CMK (cell line): ENCODE measurements at places on chromosomes 12 and 14.

- DNase-seq: no peak
Observed at GRCh38 chr14:31292937-31293616, 85.5 kb upstream of the HECTD1 start.

GRCh38 chr12:50112456-50113218, 601 bp downstream of the COX14 start:
- DNase-seq: peak; percentile 49

DNA sequence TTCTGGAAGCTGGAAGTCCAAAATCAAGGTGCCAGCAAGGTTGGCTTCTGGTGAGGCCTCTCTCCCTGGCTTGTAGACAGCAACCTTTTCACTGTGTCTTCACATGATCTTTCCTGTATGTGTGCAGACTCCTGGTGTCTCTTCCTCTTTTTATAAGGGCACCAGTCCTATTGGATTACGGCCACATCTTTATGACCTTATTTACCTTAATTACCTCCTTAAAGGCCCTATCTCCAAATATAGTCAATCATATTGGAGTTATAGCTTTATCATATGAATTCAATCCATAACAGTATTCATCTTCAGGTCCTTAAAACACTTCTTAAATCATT, 21.2 kb upstream of the GARIN2 start:
- no peak for DNase-seq

GRCh38 chr12:48105321-48105866, 485 bp downstream of the SENP1 start:
- no peak for DNase-seq

DNA sequence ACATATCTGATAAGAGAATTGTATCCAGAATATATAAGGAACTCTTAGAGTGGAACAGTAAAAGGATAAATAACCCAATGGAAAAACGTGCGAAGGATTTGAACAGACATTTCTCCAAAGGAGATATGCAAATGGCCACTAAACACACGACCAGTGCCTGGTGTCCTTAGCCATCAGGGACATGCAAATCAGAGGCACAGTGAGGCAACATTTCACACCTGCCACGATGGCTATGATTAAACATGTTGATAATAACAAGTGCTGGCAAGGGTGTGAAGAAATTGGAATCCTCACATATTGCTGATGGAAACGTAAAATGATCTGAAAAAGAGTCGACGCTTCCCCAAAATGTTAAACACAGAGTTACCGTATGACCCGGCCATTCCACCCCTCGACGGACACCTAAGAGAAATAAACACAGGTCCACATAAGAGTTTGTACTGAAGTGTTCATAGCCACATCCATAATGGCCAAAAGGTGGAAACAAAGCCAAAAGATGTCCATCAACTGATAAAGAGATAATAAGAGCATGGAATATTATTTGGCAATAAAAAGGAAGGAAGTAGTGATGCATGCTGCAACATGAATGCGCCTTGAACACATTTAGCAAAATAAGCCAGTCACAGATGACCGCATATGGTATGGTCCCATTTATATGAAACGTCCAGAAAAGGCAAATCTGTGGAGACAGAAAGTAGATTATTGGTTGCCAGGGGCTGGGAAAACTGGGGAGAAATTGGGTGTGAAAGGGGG, 6.3 kb upstream of the TMEM121 start:
- no peak for DNase-seq

GRCh38 chr14:39246618-39247017, 12.9 kb downstream of the MIA2 start:
- no peak for DNase-seq

- no peak for DNase-seq
Observed at GRCh38 chr12:79547044-79547734, 143.6 kb downstream of the PAWR start.

DNA sequence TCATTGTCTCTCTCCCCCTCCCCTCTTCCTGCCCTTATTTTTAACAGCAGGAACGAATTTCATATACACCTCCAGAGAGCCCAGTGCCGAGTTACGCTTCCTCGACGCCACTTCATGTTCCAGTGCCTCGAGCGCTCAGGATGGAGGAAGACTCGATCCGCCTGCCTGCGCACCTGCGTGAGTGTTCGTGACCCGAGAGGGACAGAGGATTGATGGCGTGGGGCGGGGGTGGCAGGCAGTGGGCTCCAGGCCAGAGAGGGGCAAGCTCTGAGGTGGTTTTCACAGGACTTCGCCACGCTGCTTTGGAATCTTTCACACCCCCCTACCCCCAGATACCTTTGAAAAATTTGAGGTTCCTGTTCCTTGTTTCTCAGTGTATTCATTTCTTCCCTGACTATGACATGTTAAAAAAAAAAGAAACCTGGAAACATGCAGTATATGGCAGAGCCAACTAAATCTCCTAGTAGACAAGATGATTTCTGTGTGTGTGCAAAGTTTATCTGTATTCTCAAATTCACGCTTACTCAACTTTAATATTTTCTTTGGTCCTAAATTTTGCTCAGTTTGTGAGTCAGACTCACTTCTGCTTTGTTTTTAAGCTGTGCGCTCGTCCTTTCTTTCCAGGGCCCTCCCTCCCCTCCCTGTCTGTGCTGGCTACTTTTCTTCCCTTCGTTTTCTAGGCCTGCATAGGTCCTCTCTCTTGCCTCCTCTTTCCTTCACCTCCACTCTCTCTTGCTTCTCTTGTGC, 103.1 kb downstream of the ETV6 start:
- no peak for DNase-seq

- no peak for DNase-seq
Observed at GRCh38 chr12:44738051-44738450, 138.1 kb downstream of the NELL2 start.

DNA sequence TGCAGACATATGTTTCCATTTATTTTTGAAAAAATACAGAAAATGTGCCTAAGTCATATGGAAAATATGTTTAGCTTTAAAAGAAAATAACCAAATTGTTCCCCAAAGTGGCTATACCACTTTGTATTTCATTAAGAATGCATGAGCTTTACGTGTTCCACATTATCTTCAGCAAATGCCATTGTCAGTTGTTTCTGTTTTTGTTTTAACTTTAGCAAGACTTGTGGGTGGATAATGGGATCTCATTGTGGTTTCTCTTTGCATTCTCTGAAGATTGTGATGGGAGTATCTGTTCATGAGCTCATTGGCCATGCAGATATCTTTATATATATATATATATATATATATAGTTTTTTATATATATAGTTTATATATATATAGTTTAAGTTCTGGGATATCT, 181.5 kb downstream of the CCER1 start:
- DNase-seq: no peak

- DNase-seq: no peak
Observed at GRCh38 chr14:46048127-46048526, 603.5 kb downstream of the RPL10L start.

GRCh38 chr12:107336695-107337094, 243.3 kb upstream of the CRY1 start:
- no peak for DNase-seq

DNA sequence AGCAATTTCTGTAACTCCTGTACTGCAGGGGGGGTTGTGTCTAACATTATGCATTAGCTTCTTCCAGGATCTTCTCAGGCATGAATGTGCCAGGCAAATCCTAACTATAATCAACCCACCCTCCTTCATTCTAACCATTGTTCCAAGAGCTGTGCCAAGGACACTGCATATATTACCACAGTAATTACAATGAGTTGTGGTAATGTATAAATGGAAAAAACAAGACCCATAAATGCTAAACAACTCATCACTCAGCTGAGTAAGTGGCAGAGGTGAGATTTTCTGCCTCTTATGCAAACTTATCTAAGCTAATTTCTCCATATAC, 80.6 kb downstream of the PRKD1 start:
- DNase-seq: no peak

DNA sequence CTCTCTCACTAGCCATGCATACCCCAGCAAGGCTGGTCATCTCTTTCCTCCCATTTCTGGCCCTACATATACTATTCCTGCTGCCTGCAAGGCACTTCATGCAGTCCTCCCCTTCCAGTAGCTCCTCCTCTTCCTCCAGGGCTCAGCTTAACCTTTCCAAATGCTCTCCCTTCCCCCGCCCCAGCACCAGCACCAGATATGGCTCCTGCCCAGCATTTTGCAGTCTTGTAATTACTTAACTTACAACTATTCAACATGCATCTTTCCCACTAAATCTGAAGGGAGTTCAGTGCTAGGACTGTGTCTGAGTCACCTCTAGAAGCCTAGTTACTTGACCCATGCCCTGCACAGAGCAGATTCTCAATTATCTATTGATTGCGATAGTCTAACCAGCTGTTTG, 1.8 kb upstream of the FBXO21 start:
- DNase-seq: no peak

DNA sequence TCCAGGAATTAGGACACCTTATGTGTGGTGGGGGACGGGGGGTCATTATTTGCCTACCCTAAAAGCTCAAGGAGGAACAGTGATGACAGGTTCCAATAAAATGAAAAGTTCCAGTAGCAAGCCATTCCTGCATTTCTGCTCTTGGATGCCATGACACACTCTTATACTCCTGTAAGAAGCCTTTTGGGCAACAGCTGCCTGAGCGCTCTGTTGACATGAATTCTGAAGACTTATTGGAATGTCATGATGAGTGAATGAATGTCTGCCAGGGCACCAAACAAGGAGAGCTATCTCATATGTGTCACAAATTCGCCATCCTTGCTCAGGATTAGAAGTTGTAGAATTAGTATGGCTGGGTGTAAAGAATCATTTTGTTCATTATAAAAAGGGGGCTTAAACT, 36.3 kb downstream of the PTGER2 start:
- DNase-seq: no peak

- DNase-seq: peak; percentile 90
Observed at GRCh38 chr12:56315622-56316473, at the start of gene CNPY2. Gene CNPY2 (minus strand): TSS chr12:56315988. CDS start chr12:56315217, 771 bp downstream.

- peak; percentile 9 for DNase-seq
Observed at GRCh38 chr14:89121968-89122620, 294.9 kb downstream of the FOXN3 start.
